ENCODE measurements at places on chromosomes 7 and 10.

GRCh38 chr7:106623853-106624252, 37.1 kb downstream of the CCDC71L start:
- no peak for DNase-seq

- DNase-seq: no peak
These were observed 106.1 kb downstream of the MAD1L1 start for GRCh38 chr7:2126621-2127020.

- DNase-seq: no peak
These were observed 57.0 kb downstream of the MALSU1 start for GRCh38 chr7:23356168-23356567.

GRCh38 chr7:47715631-47716068, 133.7 kb upstream of the TNS3 start:
- DNase-seq: no peak

DNA sequence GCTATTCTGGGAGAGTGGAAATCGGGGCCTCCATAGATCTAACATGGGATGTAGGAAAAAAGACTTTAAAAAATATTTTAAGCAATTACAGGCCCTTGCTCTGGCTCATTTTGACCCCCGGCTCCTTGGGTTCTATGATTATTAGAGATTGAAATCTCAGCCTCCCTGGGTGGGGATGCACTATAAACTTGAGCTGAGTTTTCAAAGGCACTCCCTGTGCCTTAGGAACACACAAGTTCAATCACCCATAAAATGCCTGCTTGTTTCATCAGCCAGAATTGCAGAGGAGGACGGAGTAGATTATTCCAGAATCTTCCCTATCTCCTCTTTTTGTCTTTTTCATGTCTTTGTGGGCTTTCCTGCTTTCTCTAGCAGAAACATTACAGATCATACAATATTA, 145.4 kb downstream of the CUBN start:
- DNase-seq: no peak

DNA sequence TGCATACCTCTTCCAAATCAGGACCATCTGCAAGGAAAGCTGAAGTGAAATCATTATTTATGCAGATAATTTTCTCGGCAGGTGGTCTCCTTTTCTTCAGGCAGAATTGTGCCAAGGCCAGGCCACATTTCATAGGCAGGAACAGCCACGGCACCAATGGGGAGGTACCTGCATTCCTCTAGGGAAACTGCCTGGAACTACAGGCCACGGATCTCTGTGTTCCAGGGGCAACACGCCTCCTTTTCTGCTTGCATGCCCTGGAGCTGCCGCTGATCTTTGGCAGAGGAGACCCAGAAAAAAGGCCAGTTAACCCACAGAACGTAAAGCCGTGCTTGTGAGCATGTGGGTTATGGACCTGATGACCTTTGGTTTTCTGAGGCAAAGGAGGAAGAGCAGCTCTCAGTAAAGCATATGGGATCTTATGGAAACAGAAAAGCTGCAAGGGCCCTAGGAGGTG, 111.2 kb upstream of the KIAA1217 start:
- DNase-seq: no peak

GRCh38 chr10:88243836-88244730, 339.0 kb downstream of the RNLS start:
- DNase-seq: no peak

- DNase-seq: no peak
These were observed 135.5 kb downstream of the DOCK1 start for GRCh38 chr10:127040756-127041155.

DNA sequence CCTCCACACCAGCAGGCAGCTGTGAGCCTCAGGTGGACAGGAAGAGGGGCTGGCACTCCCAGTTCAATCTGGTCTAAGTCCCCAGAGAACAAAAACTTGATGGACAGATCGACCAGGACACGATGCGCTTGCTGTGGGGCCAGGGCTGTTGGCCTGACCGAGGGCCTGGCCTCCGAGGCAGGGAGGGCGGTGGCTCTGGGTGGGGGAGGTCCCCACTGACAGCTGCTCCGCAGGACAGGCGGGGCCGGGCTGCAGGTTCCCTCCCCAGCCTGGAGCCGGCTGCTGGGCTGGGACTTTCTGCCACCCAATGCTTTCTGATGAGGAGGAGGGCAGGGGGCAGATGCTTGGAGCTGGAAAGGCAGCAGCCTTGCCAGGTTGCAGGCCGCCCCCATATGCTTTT, 37.4 kb upstream of the ADGRA1 start:
- DNase-seq: no peak

GRCh38 chr7:144459635-144460034, 56.1 kb upstream of the NOBOX start:
- no peak for DNase-seq

DNA sequence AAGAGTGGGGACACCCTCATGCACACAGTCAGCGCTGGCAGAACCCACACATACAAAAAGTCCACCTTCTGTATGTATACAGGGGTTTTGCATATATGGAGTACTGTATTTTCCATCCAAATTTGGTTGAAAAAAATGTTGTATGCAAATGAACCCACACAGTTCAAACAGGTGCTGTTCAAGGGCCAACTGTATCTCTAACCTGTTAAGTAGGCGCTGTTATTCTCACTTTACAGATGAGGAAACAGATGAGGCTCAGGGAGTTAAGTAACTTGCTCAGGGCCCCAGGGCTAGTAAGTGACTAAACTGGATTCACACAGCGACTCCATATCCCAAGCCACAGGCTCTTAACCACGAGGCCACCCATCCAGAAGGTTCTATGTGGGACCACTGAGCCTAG, 69.9 kb downstream of the C10orf105 start:
- DNase-seq: no peak

DNA sequence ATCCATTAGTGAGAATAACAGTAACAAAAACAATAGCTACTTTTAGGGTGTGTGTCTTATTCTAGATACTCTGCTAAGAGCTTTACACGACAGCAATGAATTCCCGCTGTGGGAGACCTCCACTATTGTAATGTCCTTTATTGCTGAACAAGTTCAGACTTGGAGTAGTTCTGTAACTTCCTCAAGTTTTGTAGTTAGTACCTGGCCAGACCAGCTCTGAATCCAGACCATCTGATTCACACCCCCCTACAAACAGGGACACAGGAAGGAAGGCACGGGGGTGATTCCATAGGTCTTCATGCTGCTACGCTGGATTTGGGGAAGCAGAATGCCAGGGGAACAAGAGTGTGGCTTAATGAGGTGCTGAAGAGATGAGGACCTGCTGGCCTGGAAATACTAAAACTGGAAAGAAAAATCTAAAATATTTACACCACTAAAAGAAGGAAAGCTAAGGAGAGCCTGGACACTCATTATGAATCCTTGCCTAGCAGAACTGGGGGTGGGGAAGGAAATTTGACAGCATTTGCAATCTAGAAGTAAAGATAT, 194.6 kb upstream of the TMEM72 start:
- DNase-seq: no peak

- no peak for DNase-seq
These were observed 126.6 kb upstream of the GNAI1 start for GRCh38 chr7:80008039-80008438.

DNA sequence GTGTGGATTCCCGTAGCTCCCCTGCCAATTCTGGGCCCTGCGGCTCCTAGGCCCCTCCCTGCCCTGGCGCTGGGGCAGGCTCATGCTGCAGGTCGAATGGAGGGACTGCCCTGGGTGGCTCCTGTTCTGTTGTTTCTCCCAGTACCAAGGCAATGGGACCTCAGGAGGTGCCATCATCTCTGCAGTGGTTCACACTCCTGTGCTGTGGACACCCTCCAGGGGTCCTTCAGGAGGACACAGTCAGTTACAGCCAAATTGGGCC, 138.3 kb downstream of the ZMIZ1 start:
- no peak for DNase-seq

DNA sequence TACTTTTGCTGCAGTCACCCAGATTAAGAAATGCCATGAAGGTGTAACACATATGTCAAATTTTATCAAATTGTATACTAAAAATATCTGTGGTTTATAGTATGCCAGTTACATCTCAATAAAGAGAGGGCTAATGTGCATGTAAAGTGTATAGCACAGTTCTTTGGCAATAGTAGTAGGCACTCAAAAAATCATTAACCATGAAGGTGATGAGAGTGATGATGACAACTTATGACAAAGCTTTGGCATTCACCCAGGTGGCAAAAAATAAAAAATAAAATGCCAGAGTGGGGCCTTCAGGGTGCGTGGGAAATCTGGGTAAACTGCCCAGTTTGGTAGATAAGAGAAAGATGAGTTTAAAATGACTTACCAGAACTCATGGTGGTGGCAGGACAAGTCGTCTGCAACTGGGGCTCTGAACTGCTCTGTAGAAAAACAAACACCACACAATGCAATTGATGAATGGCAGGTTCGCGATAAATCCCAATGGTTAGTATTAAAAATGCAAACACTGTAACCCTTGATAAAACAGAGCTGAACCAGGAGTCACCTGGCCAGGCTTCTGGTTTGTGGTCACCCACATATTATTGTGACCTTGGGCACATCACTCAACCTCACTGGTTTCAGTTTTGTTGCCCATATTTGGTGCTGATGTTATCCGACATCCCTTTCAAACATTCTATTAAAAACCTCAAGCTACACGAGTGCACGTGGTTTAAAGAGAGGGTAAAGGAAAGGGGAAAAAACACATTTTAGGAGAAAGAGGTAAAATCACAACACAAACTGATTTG, 120.2 kb downstream of the SORBS1 start:
- no peak for DNase-seq

- DNase-seq: no peak
These were observed 77.6 kb downstream of the NRBF2 start for GRCh38 chr10:63210611-63211196.

DNA sequence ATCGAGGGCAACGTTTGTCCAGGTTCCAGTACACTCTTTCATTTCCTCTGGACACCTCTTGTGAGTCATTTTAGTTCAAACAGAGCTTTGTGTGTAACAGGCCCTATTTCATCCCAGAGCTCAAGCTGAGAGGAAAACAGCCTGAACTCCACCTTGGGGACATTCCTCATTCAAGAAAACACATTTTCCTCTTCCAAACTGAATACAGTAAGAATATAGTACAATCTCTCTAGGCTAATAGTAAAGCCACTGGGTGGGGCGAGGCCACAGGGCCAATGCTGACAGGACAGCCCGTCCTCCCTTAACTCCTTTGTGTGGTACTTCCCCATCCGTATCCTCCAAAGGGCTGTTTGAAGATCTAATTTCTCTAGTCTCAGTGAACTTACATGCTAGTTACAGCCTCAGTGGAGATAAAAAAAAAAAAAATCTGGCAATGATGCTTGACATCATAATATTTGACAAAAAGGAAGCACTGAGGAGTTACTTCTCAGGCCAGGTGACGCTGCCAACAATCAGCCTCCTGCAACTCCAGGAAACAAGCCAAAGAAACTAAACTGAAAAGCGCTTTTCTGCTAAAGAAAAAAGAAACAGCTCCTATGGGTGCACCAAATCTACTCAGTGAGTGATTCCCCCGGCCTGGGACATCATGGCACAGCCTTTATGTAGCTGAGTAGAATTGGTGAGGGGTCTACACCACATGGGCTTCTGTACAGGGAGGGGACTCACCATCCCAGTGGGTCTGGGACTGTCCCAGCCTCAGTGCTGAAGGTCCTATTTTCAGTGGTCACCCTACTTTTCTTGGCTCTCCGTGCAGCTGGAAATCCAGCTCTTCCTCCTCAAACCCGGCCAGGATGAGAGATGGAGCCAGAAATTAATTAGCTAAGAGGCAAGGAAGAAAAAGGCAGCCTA, 238.2 kb upstream of the NEBL start:
- DNase-seq: no peak

GRCh38 chr10:113455947-113456346, 96.9 kb upstream of the HABP2 start:
- no peak for DNase-seq

DNA sequence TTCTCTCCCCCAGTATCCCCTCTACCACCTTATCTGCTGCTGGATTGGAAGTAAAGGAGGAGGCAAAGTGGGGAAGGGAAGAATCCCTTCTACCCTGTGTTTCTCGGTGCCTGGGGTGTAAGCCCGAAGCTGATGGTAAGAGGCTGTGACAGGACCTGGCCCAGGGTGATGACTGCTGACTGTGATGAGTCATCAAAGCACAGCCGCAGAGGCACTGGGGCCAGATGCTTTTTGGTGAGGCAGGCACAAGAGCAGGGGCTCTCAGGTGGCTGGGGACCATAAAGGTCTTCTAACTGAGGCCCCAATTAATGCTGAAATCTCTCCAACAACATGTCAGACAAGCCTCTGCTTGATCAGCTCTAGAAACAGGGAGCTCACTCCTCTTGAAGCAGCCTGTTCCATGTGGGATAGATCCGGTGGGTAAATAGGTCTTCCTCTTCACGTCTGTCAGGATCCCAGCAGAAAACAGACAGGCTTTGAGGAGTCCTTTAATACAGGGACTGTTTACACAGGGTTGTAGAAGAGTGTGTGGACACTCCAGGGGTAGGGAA, 86.1 kb upstream of the PCBD1 start:
- no peak for DNase-seq

GRCh38 chr10:132385721-132386418, 11.1 kb upstream of the PWWP2B start:
- DNase-seq: no peak

DNA sequence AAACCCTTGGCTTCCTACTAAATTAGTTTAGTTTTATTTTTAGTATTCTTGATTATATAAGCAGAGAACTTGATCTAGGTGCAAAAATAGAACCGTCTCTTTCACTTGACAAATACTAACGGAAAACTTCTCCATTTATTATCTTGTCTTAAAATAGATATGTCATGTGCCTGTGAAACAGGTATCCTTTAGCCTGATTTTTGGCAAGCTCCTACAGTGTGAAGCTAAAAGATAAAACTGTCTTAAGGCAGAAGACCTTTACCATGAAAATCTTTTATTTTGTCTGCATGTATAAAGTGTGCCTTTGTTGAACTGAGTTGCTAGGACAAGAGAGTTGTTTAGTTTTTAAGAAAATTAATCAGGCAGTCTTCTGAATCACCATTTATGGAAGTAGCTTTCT, 90.6 kb downstream of the CYP51A1 start:
- no peak for DNase-seq

GRCh38 chr10:128461991-128462390, 335.8 kb upstream of the MKI67 start:
- no peak for DNase-seq

- DNase-seq: no peak
These were observed 585.9 kb upstream of the NRP1 start for GRCh38 chr10:33920351-33920750.

DNA sequence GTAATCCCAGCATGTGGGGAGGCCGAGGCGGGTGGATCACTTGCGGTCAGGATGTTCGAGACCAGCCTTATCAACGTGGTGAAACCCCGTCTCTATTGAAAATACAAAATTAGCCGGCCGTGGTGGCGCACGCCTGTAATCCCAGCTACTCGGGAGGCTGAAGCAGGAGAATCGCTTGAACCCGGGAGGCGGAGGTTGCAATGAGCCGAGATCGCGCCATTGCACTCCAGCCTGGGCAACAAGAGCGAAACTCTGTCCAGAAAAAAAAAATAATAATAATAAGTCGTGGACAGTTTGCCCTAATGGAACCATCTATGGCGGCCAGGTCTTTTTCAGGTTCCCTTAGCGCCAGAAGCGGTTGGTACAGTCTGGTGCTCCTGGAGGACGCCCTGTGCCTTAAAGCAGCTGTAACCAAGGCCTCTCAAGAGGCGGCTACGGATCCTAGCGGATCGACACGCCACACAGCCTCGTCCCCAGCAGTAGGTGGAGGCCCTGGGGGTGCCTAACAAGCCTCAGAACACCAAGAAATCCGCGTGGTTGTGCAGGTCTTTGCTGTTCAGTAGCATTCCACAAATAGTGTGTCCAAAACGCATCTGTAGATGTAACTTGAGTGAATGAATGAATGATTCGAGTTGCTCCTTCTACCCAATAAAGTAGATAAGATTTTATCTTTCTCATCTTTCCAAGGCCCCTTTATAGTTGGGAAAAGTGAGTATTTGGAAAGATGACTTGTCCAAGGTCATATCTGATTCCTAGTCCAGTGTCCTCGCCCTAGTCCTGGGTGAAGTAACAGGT, 982 bp downstream of the PGAM1 start:
- no peak for DNase-seq
